ENCODE measurements at places on chromosomes 4 and X. TPM values are rescaled to one million over a fixed set of nuclear protein-coding genes. Genes with fewer than 3 reads are reported as not detected.

GRCh38 chrX:83305381-83305780, 202.7 kb upstream of the POU3F4 start:
- no peak for DNase-seq

DNA sequence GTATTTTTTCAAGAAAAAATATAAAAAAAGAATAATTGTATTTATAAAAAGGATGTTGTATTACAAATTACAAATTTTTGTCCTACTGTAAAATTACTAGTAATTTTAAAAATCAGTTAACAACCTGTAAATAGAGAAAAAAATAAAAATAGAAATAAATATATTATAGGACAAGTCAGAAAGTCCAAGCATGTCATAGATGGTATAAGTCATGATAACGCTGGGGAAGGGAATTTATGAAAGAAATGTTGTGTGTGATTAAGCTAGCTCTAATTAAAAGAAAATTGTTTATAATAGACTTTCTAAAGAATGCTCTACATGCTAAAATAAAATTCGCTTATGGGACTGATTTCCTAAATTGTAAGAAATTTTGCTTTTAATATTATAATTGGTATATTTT, 2329.9 kb downstream of the ARAP2 start:
- no peak for DNase-seq

Gene RTL3
- total RNA-seq = not detected

GRCh38 chrX:132491191-132491590, 2.4 kb upstream of the MBNL3 start:
- DNase-seq = peak; percentile 80

- DNase-seq = no peak
These were observed 45.8 kb upstream of the IL21 start for GRCh38 chr4:122666527-122667245.

Gene TECRL
- total RNA-seq = not detected

Gene SAP30
- 18.6 TPM for total RNA-seq

Gene SSX4B
- not detected for total RNA-seq

Gene WAS
- 52.0 TPM for total RNA-seq

GRCh38 chr4:184000457-184001396, 95.6 kb downstream of the STOX2 start:
- DNase-seq = no peak

- DNase-seq = no peak
These were observed 59.5 kb downstream of the APBB2 start for GRCh38 chr4:41154814-41155177.

DNA sequence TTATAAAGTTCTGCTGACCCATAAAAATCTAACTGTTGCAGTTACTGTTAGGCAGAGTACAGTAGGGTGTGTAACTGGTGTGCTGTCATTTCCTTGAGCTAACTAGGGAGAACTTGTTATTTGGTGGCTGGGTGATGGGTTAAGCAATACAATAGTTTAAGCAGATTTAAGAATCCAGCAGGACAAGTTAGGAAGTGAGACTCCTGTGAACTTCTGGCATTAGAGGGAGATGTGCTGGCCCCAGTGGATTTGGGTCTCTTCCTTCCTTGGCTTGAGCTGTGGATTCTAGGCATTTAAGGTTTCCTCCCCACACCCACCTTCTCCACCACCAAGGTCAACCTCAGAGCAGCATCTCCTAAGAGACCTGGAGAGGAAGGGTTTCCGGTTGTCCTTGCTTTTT, 70.5 kb downstream of the CLCN5 start:
- no peak for DNase-seq

Gene FAM149A
- total RNA-seq = under 0.01 TPM

DNA sequence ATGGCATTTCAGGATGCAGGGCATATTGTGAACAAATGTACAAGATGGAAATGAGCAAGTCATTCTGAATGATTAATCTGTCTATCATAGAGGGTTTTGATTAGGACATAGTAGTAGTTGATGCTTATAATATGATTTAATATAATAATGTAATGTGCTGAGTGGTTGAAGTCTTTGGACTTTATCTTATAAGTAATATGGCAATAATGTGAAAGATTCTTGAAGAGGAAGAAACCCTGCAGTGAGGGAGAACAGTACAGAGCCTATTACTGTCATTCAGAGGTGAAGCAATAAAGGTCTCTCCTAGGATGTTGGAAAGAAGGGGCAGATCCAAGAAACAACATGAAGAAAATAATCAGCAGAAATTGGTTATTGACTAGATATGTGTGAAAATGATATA, 16.6 kb downstream of the NFKB1 start:
- DNase-seq = no peak

DNA sequence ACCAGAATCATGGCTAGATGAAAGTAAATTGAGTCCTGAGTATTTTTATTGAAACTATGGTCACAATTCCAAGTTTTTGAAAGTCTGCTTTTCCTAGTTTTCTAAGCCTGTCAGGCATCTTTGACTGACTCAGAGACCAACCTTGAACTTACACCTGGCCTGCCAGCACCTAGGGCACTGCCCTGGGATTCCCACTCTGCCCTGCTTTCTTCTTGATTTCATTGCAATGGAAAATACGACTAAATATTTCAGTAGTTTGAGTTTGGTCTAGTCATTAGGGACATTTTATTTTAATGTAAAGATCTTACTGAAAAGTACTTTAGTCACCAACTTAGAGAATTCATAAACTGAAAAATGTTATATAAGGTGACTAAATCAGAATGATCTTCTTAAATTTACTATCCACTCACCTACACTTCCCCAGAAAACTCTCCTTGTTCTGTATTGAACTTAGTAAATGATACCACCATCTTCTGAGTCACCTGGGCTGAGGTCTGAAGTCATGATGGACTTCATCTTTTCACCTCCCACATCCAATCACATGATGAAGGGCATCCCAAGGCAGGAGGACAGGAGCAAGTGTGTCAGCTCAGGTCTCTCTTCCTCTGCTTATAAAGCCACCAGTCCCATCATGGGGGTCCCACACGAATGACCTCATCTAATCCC, 11.6 kb upstream of the PYURF start:
- no peak for DNase-seq

GRCh38 chr4:186104114-186104889, at the start of gene FAM149A:
TSS of gene FAM149A (plus strand) at chr4:186104704.
- DNase-seq = no peak

- DNase-seq = no peak
These were observed 92.3 kb upstream of the QRFPR start for GRCh38 chr4:121472937-121473721.

Gene AMTN
- not detected for total RNA-seq

GRCh38 chrX:123337886-123338639, 154.0 kb downstream of the GRIA3 start:
- DNase-seq = no peak

Gene RHOXF2
- not detected for total RNA-seq

Gene TRAPPC11
- total RNA-seq = 35.0 TPM

Gene SMIM10
- total RNA-seq = 15.1 TPM

GRCh38 chr4:5758741-5759140, 47.7 kb downstream of the EVC start:
- no peak for DNase-seq

- DNase-seq = no peak
These were observed 125.2 kb downstream of the GUCY2F start for GRCh38 chrX:109356684-109357083.

GRCh38 chr4:186058253-186058979, 10.5 kb upstream of the TLR3 start:
- peak; percentile 60 for DNase-seq

Gene FBXW7
- 15.9 TPM for total RNA-seq

DNA sequence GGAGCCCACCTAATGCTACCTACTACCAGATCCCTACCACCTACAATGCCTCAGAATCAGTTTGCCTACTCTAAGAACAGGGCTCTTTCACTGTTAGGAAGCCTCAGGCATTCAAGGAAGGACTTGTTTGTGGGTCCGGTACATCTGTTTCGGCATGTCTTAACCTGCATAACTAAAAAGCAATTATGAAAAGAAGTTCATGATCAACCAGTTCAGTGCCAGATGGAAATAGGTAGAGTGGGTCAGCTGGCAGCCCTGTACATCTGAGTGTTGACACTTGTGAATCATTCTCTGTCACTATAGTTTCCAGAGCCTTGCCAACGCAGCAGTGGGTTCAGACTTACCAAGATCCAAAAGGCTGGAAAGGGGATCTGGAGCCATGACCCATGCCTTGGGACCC, 3.3 kb downstream of the TMEM185A start:
- no peak for DNase-seq

- DNase-seq = no peak
These were observed 845.8 kb downstream of the TECRL start for GRCh38 chr4:63563288-63564014.

Gene PDLIM3
- total RNA-seq = under 0.01 TPM

DNA sequence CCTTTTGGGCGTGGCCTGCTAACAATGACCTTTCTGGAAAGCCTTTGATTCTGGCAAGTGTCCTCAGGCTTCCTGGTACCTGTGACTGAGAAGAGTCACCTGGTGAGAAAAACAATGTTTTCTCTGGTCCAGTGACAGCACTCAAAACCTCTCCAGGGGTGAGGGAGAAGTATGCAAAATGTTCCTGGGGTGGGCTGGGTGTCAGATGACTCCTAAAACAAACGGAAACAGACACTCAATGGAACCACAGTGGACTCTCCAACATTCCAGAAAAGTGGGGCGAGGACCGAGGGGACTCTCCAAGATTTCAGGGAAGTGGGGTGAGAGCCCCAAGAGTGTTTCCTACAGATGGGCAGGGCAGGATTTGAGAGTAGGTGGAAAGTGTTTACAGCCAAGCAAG, 69.5 kb downstream of the ANAPC4 start:
- no peak for DNase-seq

GRCh38 chr4:81574991-81575390, 103.3 kb upstream of the RASGEF1B start:
- no peak for DNase-seq

- no peak for DNase-seq
These were observed 63.3 kb downstream of the KCNIP4 start for GRCh38 chr4:21885241-21885640.

Gene PNMA6A
- total RNA-seq = 4.6 TPM

GRCh38 chr4:913280-913618, 18.9 kb downstream of the GAK start:
- no peak for DNase-seq

Gene SPANXB1
- not detected for total RNA-seq

DNA sequence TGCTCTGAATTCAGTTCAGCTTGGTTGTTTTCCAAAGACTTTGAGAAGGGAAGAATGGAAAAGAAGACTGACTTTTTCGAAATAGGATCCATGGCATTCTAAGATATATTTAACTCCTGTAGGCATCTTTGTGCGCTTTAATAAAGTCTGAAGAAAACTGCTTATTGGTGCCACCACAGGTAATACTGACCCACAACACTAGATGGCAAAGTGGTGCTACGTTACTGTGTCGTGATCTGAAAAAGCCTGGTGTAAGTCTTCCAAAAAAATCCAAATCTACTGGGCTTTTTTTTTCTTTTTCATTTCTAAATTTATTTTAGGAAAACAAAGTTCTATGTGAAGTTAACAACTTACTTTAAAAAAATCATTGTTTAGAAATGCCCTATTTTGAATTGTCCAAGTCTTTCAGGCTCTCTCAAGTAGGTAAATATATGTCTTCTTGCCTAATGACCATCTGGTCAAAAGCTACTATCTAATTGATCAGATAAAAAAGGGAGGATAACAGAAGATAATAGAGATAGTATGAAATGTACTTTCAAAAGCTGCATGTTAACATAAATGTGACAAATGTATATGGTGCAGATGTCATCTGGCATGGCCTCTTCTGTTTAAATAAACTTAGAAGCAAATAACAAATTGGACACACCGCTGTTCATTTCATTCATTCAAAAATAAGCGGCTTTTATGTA, 47.0 kb upstream of the MID1IP1 start:
- DNase-seq = peak; percentile 24

Gene CC2D2A
- 0.27 TPM for total RNA-seq

- DNase-seq = no peak
These were observed 76.5 kb downstream of the PSAPL1 start for GRCh38 chr4:7358100-7358735.

DNA sequence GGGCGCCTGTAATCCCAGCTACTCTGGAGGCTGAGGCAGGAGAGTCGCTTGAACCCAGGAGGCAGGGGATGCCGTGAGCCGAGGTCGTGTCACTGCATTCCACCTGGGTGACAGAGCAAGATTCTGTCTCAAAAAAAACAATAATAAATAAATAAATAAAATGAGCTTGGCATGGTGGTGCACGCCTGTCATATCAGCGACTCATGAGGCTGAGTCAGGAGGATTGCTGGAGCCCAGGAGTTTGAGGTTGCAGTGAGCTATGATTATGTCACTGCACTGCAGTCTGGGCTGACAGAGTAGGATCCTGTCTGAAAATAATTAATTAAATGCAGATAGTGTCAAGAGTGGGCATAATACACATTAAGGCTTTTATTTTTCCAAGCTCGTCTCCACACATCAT, 77.5 kb downstream of the DHRSX start:
- DNase-seq = no peak

DNA sequence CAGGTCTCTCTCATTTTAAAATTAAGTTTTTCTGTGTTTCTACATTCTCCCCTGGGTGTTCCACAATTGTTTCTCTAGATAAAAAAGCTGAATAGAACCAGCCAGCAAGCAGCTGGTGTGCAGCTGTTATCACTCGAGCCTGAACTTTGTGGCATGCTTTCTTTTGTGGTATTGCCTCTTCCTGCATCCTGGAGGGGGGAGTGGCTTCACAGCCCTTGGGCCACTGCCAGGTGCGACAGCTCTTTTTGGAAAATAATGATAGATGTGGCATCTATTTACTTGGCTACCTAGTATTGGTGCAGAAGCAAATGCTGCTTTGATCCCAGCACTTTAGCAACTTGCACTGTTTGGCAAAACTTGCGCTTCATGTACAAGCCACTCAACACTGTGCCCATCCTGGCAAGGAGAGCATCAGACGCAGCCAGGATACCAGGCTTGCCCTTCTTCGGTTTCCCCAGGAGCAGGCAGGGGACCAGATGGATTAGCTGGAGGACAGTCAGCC, 69.4 kb downstream of the HMGB2 start:
- DNase-seq = peak; percentile 86

Gene LRIT3
- total RNA-seq = under 0.01 TPM

Gene BST1
- 13.7 TPM for total RNA-seq

Gene VEGFC
- not detected for total RNA-seq

DNA sequence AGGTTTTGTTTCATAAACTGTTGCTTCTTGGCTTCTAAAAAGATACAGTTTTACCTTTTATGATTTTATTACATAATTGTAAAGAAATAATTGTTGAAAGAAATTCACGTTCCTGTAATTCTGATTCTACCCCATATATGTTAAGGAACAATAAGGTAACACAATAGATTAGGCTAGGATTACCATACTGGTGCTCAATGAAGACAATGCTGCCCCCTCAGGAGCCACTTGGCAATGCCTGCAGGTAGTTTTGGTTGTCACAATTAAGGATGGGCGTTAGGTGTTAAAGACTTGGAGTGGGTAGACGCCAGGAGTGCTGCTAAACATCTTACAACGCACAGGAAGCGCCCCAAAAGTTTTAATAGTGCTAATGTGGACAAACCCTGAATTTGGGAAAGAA, 133.2 kb downstream of the NLGN4X start:
- DNase-seq = no peak

Gene TMEM156
- 1.1 TPM for total RNA-seq

GRCh38 chr4:55758570-55758969, 61.0 kb upstream of the EXOC1L start:
- no peak for DNase-seq
